Activated T-helper 2 cell treated with anti-CD3 and anti-CD28 coated beads, Interferon-gamma antibody, Interleukin-2, Interleukin-4, amounts not matched to agents 10 μg/mL and 5 μg/mL and 100 μg/mL, durations not matched to agents 14 hours and 24 hours and 36 hours (primary cell): ENCODE measurements at places on chromosomes 12 and 14. TPM values are rescaled to one million over a fixed set of nuclear protein-coding genes. Genes with fewer than 3 reads are reported as not detected.

- H3K27me3 ChIP-seq, result peaks cover 1% of the 10 kb centered on the region
- peaks cover 14% of the 10 kb centered on the region for H3K36me3 ChIP-seq
- DNase-seq, result no peak
- H3K4me1 ChIP-seq, result peaks cover 3% of the 10 kb centered on the region
- no peak overlapping the region for H3K4me3 ChIP-seq
Measured at GRCh38 chr12:52082026-52082668, 2.6 kb downstream of the SMIM41 start.

DNA sequence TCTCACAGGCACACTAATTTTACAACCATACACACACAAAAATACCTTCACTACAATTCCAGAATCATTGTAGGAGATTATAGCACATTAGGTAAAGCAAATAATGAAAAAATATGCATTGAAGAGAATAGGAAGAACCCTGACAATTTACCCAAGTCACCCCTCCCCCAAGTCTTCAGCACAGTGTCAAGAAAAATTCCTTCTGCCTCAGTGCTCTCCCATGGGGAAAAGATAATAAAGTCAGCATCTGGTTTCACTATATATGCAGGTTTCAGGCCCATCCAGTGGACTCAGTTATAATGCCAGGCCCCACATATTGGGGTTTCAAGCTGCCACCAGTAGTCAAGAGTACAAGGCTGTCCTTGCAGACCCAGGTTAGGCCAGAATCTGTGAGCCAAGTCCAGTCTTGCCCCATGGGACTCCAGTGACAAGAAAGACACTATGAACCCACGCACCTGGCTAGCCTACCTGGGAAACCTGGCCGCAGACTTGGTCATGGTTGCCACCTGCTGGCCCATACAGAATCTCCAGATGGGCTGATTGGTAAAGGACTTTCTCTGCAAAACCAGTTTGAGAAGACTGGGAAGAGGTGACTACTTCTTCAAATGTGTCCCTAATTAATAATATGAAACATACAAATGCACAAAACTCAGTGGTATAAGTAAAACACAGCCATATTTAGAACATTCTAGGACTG is 398.6 kb upstream of the FLRT2 start:
- no peaks in the 10 kb centered on the region for H3K27me3 ChIP-seq
- DNase-seq, result no peak
- no peaks in the 10 kb centered on the region for H3K36me3 ChIP-seq
- no peaks in the 10 kb centered on the region for H3K4me1 ChIP-seq
- H3K27ac ChIP-seq, result no peak overlapping the region

- no peak overlapping the region for H3K27ac ChIP-seq
- peaks cover 3% of the 10 kb centered on the region for H3K4me1 ChIP-seq
- no peak overlapping the region for H3K4me3 ChIP-seq
- peaks cover 29% of the 10 kb centered on the region for H3K36me3 ChIP-seq
Measured at GRCh38 chr14:64217308-64217707, 76.9 kb downstream of the ESR2 start.

DNA sequence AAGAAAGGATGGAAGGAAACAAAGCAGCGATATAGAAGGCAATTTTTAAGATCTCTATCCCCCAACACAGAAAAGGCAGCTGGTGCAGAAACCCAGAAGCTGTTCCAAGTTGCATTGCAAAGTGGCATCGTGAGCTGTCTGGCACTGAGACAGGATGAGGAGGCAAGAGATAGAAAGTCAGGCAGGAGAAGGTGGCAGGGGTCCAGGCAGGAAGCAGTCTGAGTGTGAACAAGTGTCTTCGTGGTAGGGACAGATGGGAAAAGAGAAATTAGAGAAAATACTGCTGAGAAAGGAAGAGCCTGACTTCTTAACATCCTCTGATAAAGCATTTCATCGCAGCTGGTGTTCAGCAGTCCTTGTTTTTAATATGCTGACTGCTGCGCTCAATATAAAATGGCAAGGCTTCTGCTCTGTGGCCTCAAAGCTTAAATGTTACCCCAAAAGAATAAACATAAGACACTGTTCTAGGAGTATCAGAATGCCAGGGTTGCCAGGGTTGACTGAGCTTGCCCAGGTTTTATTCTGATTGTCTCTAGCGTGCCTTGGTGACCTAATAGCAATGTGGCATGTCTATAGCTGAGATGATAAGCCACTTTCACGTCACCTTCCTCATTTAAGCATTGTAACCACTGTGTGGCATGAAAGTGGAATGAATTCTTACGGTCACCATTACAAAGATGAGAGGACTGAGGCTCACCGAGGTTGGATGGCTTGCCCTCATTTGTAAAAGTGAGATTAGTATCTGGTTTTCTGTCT is 397.6 kb downstream of the NUAK1 start:
- no peak overlapping the region for H3K4me3 ChIP-seq
- DNase-seq, result no peak
- H3K27me3 ChIP-seq, result no peaks in the 10 kb centered on the region
- H3K27ac ChIP-seq, result no peak overlapping the region
- H3K36me3 ChIP-seq, result no peaks in the 10 kb centered on the region
- H3K4me1 ChIP-seq, result no peaks in the 10 kb centered on the region

Gene KRT79
- not detected in 2 replicates for total RNA-seq

Gene FAM90A1
- total RNA-seq, result 0.14 and 0.25 TPM in 2 replicates
